NCI-H2171 (cell line): ENCODE measurements at places on chromosomes 6 and 20.

GRCh38 chr6:33779290-33779689, 9.6 kb downstream of the LEMD2 start:
- no peak for DNase-seq

- DNase-seq, result no peak
Observed at GRCh38 chr6:140773276-140773675, 1359.4 kb upstream of the GJE1 start.

GRCh38 chr20:18011482-18011881, 42.7 kb downstream of the MGME1 start:
- DNase-seq, result no peak

DNA sequence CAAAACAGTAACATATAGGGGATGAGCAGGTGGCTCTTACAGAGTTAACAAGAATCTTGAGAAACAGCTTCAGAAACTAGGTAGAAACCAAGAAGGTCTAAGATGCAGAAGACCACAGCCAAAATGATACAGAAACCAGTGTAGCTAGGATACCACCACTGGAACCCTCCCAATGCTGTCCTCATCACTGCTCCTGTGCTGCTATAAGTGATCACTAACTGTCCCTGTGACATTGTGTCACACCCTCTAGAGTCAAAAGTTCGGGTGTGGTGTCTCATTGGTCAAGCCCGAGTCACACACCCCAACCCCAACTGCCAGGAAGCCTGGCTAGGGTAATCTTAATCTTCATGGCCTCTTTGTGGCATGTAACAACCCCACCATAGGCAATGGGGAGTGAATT, 153.1 kb downstream of the RCAN2 start:
- DNase-seq, result no peak

GRCh38 chr6:56933650-56934049, 21.3 kb upstream of the BEND6 start:
- DNase-seq, result peak; percentile 5
